Tibial artery (tissue), 4 donors: ENCODE measurements at places on chromosomes 13 and 19.
A peak's percentile ranks its signal among the peaks of the same experiment; 100 is the strongest.

GRCh38 chr13:113734826-113735125 is 24.2 kb upstream of the TMEM255B start:
- H3K4me3 ChIP-seq = no peak overlapping the region
- H3K27ac ChIP-seq = no peak overlapping the region
- H3K4me1 ChIP-seq = no peaks in the 10 kb centered on the region
- H3K36me3 ChIP-seq = no peaks in the 10 kb centered on the region
- H3K27me3 ChIP-seq = peaks cover 44% of the 10 kb centered on the region

DNA sequence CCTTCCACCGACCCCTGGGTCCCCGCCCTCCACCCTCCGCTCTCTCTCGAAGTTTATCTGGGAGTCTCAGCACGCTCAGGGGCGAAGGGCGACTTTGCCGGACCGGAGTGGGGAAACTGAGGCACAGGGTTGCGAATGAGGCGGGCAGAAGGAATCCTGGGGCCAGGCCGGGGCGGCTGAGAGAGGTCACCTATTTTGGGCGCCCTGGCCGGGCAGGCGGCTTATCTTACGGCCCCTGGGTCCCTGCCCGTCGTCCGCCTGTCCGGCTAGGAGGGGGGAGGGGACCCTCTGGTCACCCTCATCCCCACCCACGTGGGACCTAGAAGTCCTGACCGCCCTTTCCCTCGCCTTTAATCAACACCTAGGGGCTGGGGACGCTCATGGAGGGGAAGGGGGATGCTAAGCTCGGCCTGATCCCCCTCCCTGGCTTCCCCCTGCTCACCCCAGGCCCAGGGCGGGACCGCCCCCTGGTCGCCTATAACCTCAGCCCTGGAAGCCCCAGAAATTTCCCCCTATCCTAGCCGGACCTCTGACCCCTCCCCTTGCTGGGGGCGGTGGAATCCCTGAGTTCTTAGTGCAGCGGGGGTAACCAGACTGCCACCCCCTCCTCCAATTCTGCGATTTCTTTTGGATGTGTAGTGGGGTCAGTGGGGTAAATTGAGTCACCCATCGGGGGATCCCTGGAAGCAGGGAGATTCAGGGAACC is 556 bp downstream of the TRIP10 start:
- H3K27ac ChIP-seq = peak overlapping the region; percentile 93
- peaks cover 71% of the 10 kb centered on the region for H3K4me1 ChIP-seq
- no peaks in the 10 kb centered on the region for H3K27me3 ChIP-seq
- H3K36me3 ChIP-seq = peaks cover 12% of the 10 kb centered on the region
- DNase-seq = no peak

- peak; percentile 48 for DNase-seq
- no peaks in the 10 kb centered on the region for H3K27me3 ChIP-seq
- no peaks in the 10 kb centered on the region for H3K4me1 ChIP-seq
- H3K36me3 ChIP-seq = no peaks in the 10 kb centered on the region
Measured at GRCh38 chr13:113597391-113598080, 13.0 kb downstream of the TFDP1 start.

DNA sequence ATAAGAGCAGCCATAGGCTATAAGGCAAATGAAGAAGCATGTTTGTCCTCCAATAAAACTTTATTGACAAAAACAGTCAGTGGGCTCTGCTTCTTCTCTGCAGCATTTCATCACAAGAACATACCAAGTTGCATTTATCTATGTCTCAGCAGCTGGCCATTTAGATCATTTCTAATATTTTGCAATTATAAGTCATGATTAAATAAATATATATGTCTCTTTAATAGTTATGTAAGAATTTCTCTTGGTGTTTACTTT is 153.5 kb downstream of the RFC3 start:
- no peak for DNase-seq
- H3K4me3 ChIP-seq = no peak overlapping the region
- no peaks in the 10 kb centered on the region for H3K27me3 ChIP-seq
- no peak overlapping the region for H3K27ac ChIP-seq

DNA sequence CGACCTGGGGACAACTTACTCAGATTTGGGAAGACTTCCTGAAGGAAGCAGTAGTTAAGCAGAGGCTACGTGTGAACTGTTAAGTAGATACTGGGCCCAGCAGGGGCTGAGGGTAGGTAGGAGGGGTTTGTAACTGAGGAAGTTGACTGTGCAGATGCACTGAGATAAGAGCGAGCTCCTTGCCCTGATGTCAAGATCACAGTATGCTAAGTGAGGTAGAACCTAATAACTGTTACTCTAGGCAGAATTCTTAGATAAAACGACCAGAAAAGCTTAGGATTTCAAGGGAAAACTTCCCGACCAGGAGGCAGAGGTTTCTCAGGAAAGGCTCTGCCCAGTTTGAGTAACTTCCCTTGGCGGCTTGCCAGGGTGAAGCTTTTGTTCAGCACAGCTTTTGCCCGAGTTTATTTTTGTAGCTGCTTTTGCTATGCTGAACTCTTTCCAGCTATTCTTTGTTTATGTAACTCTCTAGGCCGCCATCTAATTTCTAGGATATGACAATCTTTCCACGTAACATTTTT is 632.1 kb downstream of the DIAPH3 start:
- H3K36me3 ChIP-seq = no peaks in the 10 kb centered on the region
- peak; percentile 83 for DNase-seq
- peaks cover 6% of the 10 kb centered on the region for H3K4me1 ChIP-seq
- no peaks in the 10 kb centered on the region for H3K27me3 ChIP-seq
- no peak overlapping the region for H3K4me3 ChIP-seq
- H3K27ac ChIP-seq = no peak overlapping the region

- no peak overlapping the region for H3K27ac ChIP-seq
- H3K27me3 ChIP-seq = peaks cover 8% of the 10 kb centered on the region
- no peaks in the 10 kb centered on the region for H3K36me3 ChIP-seq
- no peak for DNase-seq
Measured at GRCh38 chr13:52779103-52779502, 39.5 kb upstream of the CNMD start.
